Mesenteric fat pad (tissue), 1 donor: ENCODE measurements at places on chromosomes 6 and 20. TPM values are rescaled to one million over a fixed set of nuclear protein-coding genes. Genes with fewer than 3 reads are reported as not detected.

DNA sequence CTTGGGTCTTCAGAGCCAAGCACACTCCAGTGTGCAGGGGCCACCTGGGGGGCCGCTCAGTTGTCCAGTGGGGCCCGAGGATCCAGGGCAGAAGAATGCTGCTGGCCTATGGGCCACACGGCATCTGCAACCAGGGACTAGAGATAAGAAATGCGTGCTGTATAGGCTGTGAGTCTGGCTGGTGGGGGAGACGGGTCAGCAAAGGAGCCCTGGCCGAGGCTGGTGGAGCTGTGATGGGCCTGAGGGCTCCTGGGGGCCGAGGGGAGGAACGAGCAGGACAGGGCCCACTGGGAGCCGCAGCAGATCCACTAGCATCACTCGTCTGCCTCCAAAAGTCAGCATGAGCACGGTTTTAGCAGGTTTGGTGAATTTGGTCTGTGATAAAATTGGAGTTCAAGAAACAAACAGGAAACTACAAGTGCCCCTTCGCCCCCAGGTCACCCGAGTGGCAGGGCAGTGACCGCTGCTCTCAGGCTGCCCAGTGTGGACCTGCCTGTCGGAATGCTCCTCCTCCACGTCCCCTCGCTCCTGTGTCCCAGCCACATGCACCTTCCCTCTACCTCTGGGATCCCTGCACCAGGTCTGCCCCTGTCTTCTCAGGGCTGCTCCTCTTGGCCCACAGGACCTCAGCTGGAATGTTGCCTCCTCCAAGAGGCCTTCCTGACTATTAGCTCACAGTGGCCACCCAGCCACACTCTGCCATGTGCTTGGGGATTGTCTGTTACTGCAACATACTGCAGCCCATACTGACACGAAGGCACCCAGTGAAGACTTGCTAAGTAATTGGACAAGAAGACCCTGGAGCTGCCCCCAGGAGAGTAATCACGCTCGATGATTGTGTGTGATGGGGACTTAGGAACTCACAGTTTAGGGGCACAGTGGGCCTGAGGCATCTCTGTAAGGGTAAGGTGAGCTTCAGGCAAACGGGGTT, 10.9 kb downstream of the ACSS1 start:
- no peak for DNase-seq

The JPH2 gene
- total RNA-seq, result 5.6 TPM

DNA sequence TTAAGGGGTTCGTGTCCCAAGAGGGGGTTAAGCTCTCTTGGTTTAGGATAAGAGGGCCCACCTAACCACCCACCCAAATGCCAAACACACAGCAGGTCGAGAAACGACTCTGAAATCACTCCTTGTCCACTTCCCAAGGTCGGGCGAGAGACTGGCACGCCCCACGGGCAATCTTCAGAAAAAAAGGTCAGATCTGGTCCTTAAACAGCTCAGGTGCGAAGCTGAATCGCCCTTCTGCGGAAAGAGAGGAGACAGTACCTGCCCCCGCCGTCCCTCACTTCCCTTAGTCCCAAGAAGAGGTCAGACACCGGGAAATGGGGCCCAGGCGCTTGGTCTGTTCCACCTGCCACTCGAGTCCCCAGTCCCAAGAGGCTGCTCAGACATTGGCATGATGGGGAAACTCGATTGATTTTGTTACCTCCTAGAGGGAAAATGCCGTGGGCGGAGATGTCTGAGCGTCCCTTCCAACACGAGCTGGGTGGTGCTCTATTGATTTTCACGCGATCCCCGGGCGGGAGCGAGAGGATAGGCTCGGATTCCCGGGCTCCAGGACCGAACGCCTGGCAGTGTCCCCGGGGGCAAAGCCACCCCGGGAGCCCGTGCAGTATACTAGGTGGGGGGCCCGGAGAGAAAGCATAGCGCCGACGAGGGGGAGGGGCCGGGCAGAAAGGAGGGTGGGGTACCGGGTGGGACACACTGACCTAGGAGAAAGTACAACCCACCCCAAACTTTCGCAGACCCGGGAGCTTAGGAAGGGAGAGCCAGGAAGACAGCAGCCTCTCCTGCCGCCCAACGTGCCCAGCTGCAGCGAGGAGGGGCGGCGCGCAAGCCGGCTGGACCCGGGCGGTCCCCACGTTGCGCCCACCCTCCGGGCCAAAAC, 1.1 kb upstream of the SAMD5 start:
- no peak for DNase-seq

The PTPN1 gene
- total RNA-seq, result 50.9 TPM

DNA sequence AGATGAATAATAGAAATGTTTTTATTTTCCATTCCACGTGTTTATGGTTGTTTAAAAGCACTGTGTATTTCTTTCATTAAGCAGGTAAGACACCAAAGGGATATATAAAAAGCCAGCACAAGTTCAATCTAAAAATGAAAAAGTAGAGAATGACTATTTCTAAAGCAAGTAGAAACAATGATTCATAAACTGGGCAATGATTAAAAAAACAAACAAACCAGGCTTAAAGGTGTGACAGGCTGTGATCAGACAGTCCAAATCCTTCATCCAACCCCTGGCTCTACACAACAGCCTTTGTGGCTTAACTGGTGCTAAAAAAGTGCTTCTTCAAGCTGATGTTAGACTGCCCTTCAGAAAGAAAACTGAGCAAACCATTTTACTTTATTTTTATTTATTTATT, 45.7 kb upstream of the TSHZ2 start:
- no peak for DNase-seq

DNA sequence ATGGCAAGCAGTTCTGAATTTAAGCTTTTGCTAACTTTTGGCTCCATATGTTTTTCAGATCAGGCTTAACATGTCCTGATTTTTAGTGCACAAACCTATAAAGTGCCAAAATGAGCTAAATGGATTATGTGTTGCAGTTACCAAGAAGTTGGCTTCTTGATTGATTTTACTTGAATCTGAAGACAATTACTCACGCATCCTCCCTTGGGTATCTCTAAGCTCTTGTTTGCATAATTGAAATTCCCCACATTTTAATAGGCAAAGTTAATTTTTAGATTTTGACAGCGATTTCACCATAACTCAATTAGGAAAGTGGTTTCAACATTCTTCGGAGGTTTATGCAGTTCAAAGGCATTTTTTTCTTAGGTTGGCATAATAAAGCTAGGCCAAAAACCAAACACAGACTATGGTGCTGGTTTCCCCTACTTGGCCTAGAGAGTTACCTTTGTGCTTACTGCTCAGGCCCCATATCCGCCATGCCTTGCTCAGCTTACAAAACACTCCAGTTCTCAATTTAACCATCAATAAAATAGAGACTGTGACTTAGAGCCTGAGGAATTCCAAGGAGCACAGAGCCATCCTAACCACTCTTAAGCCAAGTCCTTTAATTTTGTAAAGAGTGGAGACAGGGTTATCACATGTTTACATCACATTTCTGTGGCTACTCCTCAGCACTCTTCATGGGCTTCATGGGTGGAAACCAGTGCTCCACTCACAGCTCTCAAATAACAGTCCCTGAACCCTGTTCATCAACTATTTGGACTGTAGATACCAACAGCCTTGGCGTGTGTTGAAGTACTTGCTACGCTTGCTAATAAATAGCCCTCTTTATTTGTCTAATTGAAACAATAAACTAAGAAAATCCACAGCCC, 32.1 kb downstream of the LAMA4 start:
- no peak for DNase-seq

DNA sequence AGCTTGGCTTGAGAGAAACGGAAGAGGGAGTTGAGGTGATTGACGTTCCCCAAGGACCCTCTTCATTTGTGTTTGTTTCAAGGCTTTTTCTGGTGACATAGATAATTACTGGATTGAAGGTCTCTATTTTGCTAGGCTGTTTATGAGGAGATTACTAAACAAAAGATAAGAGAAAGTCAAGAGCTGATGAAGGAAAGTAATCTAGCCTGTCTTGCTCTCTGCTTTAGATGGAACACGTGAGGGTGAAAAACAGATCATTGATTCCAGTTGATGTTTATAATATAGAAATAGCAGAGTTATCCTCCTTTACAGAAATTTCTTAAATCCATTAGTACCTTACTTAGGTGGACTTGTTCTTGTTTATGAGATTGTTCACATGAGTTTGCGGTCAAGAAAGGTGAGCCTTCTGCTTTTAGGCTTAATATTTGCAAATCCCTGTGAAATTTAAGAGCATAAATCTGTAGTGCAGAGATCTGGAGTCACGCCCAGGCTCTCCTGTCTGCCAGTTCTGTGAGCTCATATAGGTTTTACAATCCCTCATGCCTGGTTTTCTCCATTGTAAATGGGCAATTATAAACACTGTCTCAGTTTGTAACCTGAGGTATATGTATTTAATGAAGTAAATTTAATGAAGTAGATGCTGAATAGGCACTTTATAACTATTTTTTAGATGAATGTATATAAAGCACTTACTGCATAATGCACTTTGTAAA, 272.8 kb downstream of the NKAIN2 start:
- DNase-seq, result no peak

DNA sequence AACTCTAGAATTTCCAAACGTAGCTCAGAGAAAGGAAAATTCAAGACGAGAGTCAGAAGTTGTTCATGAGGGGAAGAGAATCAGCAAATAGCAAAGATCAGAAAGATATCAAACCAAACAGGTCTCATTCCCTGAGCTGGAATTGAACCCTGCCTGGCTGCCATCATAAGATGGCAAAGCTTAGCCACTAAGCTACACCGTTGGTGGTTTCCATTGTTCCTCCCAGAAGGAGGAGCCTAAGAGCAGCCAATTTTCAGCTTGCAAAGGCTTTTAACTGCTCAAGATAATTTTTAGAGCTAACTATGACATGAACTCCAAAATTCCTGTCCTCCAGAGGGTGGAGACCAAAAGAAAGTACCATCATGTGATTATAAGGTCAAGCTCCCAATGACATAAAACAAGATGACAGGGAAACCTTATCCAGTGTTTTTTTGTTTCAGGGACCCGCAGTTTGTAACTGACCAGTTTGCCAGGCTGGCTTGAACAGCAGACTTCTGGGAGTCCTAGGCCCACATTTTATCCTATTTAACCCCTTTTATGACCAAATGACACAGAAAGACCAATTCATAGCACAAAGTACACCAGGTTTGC, 55.9 kb downstream of the COL11A2 start:
- no peak for DNase-seq

- DNase-seq, result no peak
These were observed 170.2 kb downstream of the NFATC2 start for GRCh38 chr20:51372176-51372803.

The RAET1G gene
- 0.51 TPM for total RNA-seq

GRCh38 chr6:170221753-170222400, 69.0 kb downstream of the DLL1 start:
- peak; percentile 82 for DNase-seq

- DNase-seq, result no peak
These were observed 48.1 kb upstream of the BMP2 start for GRCh38 chr20:6719369-6719721.

The STMND1 gene
- total RNA-seq, result not detected

The KHDC1L gene
- not detected for total RNA-seq

DNA sequence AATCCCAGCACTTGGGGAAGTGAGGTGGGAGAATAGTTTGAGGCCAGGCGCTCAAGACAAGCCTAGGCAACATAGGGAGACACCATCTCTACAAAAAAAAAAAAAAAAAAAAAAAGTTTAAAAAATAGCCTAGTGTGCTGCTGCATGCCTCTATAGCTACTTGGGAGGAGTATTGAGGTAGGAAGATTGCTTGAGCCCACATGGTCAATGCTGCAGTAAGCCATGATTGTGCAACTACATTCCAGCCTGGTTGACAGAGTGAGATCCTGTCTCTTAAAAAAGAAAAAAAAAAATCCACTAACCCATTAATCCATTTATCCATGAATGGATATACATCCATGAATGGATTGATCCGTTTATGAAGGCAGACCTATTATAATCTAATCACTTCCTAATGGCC, 1064.6 kb upstream of the EYS start:
- DNase-seq, result no peak

GRCh38 chr6:153960741-153961140, 78.3 kb upstream of the OPRM1 start:
- no peak for DNase-seq

DNA sequence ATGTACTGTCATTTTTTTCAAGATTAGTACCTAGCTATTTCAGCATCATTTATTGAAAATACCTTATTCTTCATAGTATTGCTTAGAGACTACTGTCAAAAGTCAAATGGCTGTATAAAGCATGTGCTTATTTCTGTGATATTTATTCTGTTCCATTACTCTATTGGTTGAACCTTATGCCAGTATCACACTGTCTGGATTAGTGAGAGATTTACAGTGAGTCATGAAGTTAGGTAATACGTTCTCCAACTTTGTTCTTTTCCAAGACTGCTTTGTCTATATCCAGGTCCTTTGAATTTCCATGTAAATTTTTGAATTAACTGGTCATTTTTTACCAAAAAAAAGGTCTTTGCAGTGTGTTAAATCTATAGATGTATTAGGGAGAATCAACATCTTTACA, 18.6 kb upstream of the RNF217 start:
- DNase-seq, result no peak

DNA sequence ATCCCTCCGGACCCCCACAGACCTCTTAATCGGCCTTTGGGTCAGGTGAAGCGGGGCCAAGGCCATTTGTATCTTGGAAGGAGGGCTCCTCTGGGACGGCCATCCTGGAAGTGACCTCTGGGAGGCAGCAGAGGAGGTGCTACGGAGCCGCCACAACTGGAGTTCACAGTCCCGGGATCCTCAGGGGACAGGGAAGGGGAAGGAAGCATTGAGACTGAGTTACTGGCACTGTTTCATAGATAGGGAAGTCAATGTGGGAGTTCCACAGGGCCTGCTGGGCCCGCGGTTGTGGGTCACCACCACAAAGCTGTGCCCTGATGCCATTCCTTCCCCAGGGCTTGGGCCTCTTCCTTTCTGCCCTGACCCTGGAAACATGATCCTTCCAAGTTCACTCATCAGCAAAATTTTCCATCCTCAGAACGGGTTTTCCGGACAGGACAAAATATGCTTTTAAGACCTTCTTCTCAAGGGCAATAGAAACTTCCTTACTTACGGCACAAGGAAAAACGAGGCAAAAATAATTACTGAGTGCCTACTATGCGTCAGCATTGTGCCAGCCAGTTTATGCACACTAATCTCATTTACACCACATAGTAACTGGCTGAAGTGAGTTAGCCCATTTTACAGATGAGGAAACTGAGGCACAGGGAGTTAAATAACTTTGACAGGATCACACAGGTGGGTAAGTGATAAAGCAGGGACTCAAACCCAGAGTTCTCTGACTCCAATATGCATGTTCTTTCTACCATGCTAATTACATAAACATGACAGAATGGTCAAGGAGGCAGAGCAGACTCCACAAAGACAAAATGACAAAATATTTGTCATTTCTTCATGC, 143.8 kb downstream of the UNC5CL start:
- peak; percentile 87 for DNase-seq
